ENCODE measurements at places on chromosomes 2 and 18.

- no peak for DNase-seq
These were observed 390.7 kb downstream of the METTL4 start for GRCh38 chr18:2180586-2180985.

DNA sequence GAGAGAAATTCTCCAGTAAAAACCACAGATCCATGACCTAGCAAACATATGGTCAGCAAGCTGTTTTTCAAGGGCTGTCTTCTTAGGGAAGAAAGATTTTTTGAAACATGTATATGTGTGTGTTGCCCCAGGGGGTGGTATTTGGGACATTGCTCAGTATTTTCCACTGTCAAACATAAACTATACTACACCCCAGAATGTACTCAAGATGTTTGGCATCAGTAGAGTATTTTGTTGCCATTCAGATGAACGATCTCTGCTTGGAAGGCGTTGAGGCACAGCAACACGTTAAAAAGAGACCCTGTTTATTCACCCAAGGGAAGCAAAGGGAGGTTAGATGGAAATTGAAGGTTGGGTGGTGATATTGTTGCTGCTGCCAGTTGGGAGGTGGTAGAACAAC is 30.0 kb downstream of the EEF1B2 start:
- DNase-seq = no peak

DNA sequence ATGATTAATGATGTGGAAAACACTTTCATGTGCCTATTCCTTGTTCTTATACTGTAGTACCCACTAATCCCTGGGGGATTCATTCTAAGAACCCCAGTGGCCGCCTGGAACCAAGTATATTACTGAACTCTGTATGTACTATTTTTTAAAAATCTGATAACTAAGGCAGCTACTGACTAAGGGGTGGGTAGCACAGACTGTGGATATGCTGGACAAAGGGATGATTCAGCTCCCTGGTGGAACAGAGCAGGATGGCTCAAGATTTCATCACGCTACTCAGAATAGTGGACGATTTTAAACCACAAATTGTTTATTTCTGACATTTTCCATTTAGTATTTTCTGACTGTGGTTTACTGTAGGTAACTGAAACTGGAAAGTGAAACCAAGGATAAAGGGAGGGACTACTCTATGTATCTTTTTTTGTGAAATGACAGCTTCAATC is 41.8 kb upstream of the CDC42EP3 start:
- peak; percentile 80 for DNase-seq

DNA sequence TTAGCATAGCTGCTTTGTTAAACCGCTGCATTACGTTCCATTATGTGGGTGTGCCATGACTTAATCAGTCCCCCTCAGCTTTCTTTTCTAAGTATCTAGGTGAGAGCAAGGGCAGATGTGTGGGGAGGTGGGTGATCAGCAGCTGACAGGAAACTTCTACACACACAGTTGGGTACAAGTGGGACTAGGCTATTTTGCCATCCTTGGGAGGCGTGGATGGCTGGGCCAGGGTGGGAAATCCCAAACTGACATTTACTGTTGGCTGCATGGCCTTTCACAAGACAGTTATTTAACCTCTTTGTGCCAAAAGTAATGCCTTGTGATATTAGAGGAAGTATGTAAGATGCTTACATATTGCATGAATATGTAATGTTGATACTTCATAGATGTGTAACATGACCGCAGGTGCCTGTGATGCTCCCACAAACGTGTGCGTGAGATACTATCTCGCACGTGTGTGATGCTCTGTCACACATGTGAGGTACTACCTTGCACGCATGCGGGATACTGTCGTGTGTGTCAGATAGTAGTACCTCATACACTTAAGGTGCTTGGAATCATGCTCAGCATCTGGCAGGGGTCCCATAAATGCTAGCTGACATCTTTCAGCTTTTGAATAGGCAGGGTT is 314.5 kb downstream of the PRKCE start:
- no peak for DNase-seq

DNA sequence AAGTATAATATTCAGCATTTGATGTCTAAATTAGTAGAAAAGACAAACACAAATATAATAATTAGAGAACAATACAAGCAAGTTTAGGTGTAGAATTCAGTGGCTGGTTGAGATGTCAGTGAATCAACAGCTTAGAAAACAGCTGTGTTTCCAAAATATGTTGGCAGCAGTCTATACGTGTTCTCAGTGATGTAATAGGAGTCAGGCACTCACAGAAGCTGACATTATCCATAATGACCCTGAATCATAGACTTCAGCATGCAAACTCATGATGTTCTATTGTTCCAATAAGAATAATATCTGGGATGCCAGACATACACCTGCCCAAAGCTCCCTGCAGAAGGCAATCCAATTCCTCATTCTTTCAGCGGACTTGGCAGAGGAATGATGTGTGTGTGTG is 164.7 kb downstream of the SLC8A1 start:
- peak; percentile 23 for DNase-seq

GRCh38 chr2:11697103-11697871 is 27.3 kb upstream of the NTSR2 start:
- DNase-seq = no peak

DNA sequence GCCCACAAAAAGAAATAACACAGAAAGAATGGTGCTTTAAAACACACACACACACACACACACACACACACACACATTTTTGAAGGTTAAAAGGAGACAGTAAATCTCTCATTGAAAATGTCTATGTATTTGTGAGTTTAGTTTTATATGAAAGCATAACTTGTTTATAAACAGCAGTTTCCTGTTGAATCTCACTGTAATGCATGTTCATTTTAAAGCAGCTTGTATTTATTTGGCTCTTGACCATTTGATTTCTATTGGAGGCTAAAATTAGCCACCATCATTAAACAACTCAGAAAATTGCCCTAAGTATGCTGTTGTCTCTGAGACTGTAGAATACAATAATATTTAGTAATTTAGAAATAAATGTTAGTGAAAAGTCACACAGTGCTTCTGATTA is 95.0 kb downstream of the TMEM185B start:
- no peak for DNase-seq

- DNase-seq = no peak
These were observed at the start of gene SCN9A for GRCh38 chr2:166375736-166376487. SCN9A (minus strand) TSS chr2:166375944; CDS start chr2:166311756, 64,188 bp downstream.

DNA sequence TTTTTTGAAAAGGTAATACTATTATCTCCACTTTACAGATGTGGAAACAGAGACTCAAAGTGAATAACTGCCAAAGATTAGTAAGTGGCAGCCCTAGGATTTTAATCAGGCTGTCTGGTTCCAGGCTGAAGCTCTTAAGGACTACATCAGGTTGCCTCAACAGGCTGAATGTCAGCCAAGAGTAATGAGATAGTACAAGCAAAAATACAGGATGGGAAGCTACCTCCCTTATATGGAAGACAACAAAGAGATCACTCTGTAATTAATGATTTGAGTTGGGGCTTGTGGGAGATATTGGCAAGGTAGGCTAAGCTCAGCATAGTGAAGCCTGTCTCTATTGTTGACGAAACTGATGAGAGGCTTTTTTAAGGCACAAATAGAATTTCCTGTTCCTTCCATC is 323.1 kb downstream of the KCNJ3 start:
- no peak for DNase-seq

DNA sequence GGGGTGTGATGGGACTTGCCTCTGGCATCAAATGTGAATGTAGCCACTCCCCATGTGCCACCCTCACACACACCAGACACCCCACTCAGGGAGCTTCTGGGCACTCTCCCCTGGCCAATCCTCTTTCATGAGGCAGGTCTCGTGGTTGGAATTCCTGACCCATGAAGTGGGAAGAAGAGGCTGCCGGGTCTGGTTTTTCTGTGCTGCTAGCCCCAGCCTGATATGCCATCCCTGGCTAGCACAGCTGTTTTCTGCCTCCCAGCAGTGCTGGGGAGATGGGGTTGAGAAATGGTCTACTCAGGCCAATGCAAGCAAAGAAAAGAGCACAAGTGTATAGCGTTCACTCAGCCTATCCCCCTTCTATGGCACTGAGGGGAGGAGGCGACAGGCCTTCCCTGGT is 1.2 kb upstream of the C2orf72 start:
- DNase-seq = no peak

GRCh38 chr18:3715231-3716080 is 265.5 kb downstream of the TGIF1 start:
- no peak for DNase-seq

GRCh38 chr2:117948615-117949014 is 65.3 kb downstream of the CCDC93 start:
- DNase-seq = no peak

DNA sequence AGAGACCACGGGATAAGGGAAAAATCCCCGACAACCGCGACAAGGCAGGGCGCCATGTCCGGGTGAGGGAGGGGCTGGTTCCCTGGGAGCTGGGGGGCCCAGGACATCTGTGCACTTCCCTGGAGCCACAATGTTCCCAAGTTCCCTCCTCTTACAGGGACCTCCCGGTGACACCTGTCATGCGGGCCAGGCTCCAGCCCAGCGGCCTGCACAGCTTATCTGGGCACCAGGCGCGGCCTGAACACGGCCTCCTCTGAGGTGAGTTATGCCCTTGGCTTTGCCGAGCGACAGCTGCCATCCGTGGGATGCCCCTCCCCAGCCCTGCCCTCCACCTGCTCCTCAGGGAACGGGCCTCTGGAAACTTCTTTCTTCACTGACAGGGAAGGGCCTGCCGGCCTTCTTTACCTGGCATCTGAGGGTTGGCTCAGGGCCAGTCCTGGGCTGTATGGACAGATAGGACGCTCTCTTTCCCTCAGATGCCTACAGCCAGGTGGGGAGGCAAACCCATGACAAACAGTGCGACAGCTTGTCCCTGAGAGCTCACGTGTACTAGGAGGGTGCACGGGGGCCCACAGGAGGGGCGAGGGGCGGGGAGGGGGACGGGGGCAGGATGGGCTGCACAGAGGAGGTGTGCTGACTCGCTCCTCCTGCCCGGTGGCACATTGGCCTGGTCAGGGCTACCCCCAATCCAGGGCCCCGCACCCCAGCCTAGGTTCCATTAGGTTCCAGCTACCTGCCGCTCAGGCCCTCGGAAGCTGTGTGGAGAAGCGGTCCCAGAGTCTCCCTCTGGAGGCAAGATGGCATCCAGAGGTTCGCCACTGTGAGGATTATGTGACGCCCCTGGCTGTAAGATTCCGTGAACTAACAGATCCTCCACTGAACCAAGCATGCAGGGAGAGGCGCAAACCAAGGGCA is 34.9 kb upstream of the HPCAL1 start:
- no peak for DNase-seq

GRCh38 chr2:217166241-217166850 is 306.5 kb upstream of the TNP1 start:
- no peak for DNase-seq

- DNase-seq = no peak
These were observed 18.1 kb downstream of the SMAD2 start for GRCh38 chr18:47912343-47912742.

DNA sequence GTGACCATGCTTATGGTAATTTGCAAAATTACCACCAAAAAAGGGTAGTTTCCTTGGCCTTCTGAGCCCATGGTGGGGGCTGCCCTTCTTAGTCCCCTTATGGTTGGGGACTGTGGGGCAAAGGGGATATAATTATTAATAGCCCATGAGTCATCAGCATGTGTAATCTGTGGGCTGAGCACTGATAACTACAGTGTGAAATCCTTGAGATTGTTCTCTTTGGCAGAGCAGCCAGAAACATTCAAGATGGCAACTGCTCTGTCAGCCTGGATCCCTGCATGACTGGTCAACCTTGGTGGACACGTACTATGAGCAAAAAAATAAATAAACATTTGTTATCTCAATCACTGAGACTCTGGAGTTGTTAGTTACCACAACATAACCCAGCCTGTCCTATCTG is 61.3 kb downstream of the MGAT4A start:
- DNase-seq = no peak

- DNase-seq = no peak
These were observed 231.3 kb downstream of the ALPK2 start for GRCh38 chr18:58397385-58398132.

DNA sequence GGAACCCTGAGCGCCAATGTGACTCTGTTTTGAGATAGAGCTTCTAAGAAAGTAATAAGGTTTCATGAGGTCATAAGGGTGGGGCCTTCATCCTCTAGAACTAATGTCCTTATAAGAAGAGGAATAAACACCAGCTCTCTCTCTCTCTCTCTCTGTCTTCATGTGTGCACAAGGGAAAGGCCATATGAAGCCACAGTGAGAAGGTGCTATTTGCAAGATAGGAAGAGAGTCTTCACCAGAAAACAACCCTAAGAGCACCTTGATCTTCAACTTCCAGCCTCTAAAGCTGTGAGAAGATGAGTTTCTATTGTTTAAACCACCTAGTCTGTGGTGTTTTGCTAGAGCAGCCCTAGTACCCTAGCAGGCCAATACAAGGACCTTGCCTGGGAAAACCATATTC is 55.8 kb downstream of the DOCK10 start:
- DNase-seq = no peak

- no peak for DNase-seq
These were observed 32.1 kb downstream of the E2F6 start for GRCh38 chr2:11433822-11434221.

GRCh38 chr2:219406861-219407230 is 11.3 kb upstream of the DES start:
- DNase-seq = peak; percentile 88

- no peak for DNase-seq
These were observed 317.4 kb downstream of the EN1 start for GRCh38 chr2:118529908-118530599.

DNA sequence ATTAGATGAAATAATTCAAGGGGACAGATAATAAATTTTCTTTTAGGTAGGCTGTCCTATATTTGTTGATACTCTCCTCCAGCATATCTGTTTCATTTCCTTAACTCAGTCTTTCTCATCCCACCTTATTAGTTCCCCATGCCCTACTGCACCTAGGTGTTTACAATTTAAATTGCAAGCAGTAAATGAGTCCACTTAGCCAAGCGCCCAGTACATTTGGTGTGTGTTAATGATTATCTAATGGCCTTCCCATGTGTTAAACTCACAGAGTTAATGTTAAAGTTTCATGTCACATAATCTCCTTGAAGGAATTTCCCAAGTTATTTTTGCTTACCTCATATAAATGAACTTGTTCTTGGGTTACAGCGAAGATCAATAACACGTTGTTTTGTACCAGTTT is 31.2 kb downstream of the ITGB6 start:
- no peak for DNase-seq

DNA sequence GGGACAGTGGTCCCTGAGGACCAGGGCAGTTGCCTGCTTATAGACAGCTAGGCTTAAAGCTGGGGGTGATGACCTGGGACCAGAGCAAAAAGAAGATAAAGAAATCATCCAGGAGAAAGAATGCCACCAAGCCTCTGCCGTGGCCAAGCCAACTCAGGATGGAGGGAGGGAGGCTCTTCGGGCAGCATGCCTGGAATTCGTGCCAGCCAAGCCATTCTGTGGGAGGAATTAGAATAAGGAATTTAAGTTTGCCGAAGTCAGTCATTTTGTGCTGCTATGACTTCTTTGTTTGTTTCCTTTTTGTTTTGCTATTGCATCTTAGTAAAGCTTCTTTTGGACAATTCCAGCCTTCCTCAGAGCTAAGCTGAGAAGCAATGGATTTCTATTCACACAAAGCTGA is 124.1 kb downstream of the EN1 start:
- DNase-seq = no peak

Data from AG04450 (cell line).